ENCODE measurements at places on chromosomes 1 and 21. TPM values are rescaled to one million over a fixed set of nuclear protein-coding genes. Genes with fewer than 3 reads are reported as not detected.

The APCS gene
- total RNA-seq = not detected

The DNAJC6 gene
- 86.7 TPM for total RNA-seq

The ADCY10 gene
- 0.27 TPM for total RNA-seq

The KCNH1 gene
- total RNA-seq = 12.1 TPM

The RNF19B gene
- total RNA-seq = 23.9 TPM

The WNT4 gene
- 3.7 TPM for total RNA-seq

The ITGB3BP gene
- total RNA-seq = 35.2 TPM

The NUDT4B gene
- total RNA-seq = 4.3 TPM
